ENCODE measurements at places on chromosomes 2 and 18.

DNA sequence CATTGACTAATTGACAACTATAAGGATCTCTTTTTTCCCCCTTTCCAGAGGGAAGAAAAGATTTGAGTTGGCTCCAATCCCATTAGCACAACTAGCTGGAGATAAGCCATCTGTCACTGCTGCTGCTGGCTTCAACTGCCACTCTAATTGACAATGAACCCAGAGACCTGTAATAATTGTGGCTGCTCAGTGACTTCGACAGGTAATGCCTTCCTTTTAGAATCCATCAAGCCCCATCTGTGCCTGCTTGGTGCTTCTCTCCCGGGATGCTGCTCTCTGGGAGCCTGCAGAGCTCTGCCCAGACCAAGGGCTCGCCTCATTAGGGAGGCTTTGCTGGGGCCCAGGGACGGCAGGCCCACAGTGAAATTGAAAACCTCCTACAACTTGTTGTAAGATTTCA, 376.7 kb upstream of the SOX11 start:
- DNase-seq, result no peak

- no peak for DNase-seq
Measured at GRCh38 chr2:156436497-156437085, 412 bp downstream of the GPD2 start.

GRCh38 chr2:98710734-98711133, 20.2 kb downstream of the MGAT4A start:
- DNase-seq, result no peak

- DNase-seq, result no peak
Measured at GRCh38 chr2:30981510-30981909, 156.7 kb downstream of the GALNT14 start.

DNA sequence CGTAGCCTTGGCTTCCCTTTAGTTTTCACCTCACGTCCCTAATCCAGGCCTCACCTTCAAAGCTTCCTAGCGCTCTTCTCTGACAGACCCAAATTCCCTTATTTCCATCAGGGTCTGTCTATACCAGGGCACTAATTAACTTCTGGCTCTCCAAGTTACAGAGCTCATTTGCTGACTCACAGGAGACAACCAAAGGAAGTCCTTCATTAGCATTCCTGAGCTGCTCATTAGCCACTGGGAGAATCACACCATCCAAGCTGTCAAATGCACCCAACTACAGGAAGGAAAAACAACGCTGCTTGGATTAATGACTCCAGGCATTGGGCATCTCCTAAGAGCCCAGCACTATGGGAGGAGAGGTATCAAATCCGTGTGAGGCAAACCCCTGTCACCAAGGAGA, 109.8 kb upstream of the ALK start:
- no peak for DNase-seq

DNA sequence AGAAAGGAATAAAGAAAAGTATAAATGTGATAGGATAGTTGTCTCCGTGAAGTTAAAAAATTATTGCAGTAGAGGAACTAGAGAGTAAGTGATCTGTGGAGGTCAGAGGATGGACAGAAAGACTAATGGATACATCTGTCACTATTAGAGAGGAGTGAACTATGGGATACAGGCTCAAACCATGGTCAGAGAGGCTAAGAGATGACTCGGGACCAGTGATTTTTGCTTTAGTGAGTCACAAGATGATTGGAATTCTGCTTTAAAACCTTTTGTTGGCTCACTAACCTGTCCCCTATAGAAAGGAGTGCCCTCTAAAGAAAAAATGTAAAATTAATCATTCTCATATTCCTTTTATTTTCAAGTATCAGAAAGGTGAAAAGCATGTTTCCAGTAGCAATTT, 30.3 kb downstream of the ALMS1 start:
- DNase-seq, result no peak

GRCh38 chr2:163594497-163594896, 141.3 kb downstream of the FIGN start:
- no peak for DNase-seq

DNA sequence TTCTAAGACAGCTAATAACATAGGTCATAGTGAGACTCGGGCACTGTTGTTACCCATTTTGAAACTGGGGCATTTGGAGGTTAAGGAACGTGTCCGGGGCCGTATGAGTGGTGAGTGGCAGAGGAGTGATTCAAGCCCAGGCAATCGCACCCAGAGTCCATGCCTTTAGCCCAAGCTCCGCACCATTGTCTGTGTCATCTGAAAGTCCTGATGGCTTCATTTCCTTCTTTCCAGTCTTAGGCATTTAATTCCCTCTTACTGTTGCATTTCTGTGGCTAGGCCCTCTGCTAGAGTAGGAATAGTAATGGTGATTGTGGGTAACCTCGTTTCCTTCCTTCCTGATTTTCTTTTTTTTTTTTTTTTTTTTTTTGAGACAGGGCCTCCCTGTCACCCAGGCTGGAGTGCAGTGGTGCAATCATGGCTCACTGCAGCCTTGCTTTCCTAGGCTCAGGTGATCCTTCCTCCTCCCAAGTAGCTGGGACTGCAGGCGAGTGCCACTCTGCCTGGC, 49.8 kb upstream of the ASB1 start:
- no peak for DNase-seq

GRCh38 chr18:37721544-37722522, 156.2 kb upstream of the CELF4 start:
- no peak for DNase-seq

DNA sequence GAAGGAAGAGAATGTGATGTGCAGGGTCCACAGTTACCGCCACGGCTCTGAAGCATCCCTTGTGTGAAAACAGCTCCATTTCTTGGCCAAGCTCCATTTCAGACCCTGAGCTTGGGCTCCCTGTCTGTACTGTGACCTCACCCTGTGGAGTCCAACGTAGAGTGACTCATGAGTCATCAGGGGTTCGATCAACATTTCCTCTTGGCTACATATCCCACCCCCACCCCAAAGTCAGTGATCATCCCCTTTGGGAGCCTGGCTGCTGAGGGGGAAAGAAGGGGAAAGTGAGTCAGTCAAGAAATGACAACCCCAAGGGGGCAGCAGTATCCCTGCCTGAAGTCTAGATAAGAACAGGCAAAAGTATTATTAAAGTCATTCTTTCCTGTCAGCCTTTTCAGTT, 62.2 kb downstream of the PAPOLG start:
- no peak for DNase-seq

DNA sequence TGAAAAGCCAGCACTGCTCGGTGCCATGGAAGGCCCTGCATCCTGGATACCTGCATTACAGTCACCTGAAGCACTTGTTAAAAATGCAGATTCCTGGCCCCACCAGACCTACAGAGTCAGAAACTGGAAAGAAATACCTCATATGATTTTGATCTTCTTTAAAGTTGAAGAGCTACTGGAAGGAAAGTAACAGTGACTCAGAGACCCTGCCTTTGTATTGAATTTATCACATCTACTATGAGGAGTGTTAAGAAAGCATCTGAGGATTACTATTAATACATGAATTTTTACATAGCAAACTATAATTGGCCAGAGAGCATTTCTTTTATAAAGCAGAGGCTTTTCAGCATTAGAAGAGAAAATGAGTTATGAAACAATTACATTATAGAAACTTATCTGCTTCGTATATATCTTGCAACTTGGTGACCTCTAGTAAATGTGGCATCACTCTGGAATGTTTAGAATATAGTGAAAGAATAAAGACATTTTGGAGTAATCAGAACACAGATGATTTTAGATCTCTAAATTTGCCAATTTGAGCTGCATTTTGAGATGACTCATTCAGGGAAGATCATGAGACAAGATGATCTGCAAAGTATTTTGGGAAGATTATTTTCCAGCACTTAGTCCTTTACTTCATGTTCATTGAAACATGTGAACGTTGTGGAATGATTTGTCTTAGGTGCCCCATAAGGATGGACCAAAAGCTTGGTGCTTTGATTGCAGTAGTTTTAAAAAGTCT, 12.2 kb downstream of the PTPRM start:
- DNase-seq, result no peak

GRCh38 chr2:173574324-173575112, 219.8 kb downstream of the CDCA7 start:
- no peak for DNase-seq

- DNase-seq, result no peak
Measured at GRCh38 chr2:191895195-191895594, 48.3 kb upstream of the CAVIN2 start.
